A549 treated with dexamethasone at 1 μM for 4 hours (cell line): ENCODE measurements at places on chromosomes 7 and 10. TPM values are rescaled to one million over a fixed set of nuclear protein-coding genes. Genes with fewer than 3 reads are reported as not detected.

The ENO4 gene
- 0.10 to 0.49 TPM (median 0.38 TPM) in 5 replicates for total RNA-seq

The JAKMIP3 gene
- 0.59 to 1.1 TPM (median 0.82 TPM) in 5 replicates for total RNA-seq

The STOX1 gene
- total RNA-seq = 0.61 to 0.94 TPM (median 0.73 TPM) in 5 replicates

The CFAP70 gene
- total RNA-seq = 0.08 to 0.20 TPM (median 0.14 TPM) in 5 replicates

The NCF1 gene
- total RNA-seq = 0.11 to 0.43 TPM (median 0.21 TPM) in 5 replicates

The UMAD1 gene
- 9.5 to 10.8 TPM (median 9.9 TPM) in 5 replicates for total RNA-seq

The ABCC2 gene
- total RNA-seq = 85.6 to 114 TPM (median 103 TPM) in 5 replicates

The SPDYE9 gene
- total RNA-seq = not detected in 5 replicates

The TRPV6 gene
- total RNA-seq = not detected in 5 replicates
